ENCODE measurements at places on chromosomes 1 and 21. TPM values are rescaled to one million over a fixed set of nuclear protein-coding genes. Genes with fewer than 3 reads are reported as not detected.

GRCh38 chr21:44994695-44995342 is 55.0 kb downstream of the SLX9 start:
- H3K27me3 ChIP-seq = peaks cover 4% of the 10 kb centered on the region
- no peaks in the 10 kb centered on the region for H3K36me3 ChIP-seq
- peaks cover 1% of the 10 kb centered on the region for H3K4me1 ChIP-seq
- no peak overlapping the region for H3K4me3 ChIP-seq

MCL1 gene
- 204 TPM for total RNA-seq

ANP32E gene
- total RNA-seq = 52.1 TPM

DNA sequence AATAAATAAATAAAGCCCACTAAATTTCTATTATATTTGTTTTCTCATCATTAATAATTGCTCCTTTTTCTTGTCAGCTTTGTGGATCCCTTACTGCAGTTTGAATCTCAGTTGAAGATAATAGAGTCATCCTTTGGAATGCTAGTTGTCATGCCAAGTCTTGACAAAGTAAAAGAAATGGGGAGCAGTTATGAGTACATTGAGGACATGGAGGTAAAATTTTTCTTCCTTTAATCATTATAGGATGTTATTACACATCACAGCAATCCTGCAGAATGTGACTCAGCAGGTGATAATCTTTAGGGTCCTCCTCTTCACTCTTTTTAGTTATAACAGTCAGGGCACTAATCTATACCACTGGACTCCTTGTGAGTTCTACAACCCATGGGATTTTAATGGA is 24.1 kb downstream of the MROH9 start:
- no peaks in the 10 kb centered on the region for H3K4me1 ChIP-seq
- H3K36me3 ChIP-seq = no peaks in the 10 kb centered on the region
- no peak overlapping the region for H3K4me3 ChIP-seq
- H3K27ac ChIP-seq = no peak overlapping the region

DNA sequence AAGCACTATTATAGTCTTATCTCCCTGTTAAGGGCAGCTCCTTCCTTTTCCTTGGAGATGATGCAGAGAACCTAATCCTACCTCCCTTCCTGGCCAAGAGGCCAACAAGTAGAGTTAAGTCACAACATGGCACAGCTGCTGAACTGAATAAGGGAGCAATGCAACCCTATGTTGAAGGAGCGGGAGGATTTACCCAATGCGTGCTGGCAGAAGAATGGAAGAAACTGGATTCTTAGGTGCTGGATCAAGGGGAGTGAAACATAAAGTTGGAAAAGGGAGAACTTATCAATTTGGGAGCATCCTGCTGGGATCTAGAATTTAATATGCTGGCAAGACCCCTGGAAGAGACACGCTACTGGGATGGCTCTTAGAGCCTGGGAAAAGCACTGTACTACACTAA is 12.0 kb upstream of the HUNK start:
- H3K27ac ChIP-seq = no peak overlapping the region
- H3K36me3 ChIP-seq = no peaks in the 10 kb centered on the region
- DNase-seq = no peak
- H3K27me3 ChIP-seq = no peaks in the 10 kb centered on the region
- no peaks in the 10 kb centered on the region for H3K4me1 ChIP-seq

DNA sequence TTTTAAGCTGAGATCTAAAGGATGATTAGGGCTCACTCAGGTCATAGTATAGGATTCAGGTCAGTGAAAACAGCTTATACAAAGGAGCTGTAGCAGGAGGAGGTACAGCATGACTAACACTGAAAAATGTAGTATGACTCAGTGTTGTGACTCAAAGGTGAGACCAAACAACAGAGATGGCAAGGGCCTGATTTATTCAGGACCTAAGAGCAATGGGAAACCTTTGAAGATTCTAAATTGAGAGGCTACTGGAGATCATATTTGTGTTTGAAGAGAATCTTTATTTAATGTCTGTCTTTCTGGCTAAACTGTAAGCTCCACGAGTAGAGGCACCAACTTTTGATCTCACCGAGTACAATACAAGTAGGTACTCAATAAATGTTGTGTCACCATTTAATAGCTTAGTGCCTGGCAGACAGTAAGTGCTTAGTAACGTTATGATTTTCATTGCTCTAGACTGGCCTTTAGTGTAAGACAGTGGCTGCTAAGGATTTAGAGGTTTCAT is 43.5 kb downstream of the PRKAA2 start:
- H3K27me3 ChIP-seq = no peaks in the 10 kb centered on the region
- no peak overlapping the region for H3K4me3 ChIP-seq
- no peaks in the 10 kb centered on the region for H3K36me3 ChIP-seq
- no peak for DNase-seq

GRCh38 chr1:32172621-32173245 is 6.7 kb upstream of the TXLNA start:
- H3K4me1 ChIP-seq = no peaks in the 10 kb centered on the region
- H3K36me3 ChIP-seq = peaks cover 13% of the 10 kb centered on the region
- no peaks in the 10 kb centered on the region for H3K27me3 ChIP-seq
- H3K27ac ChIP-seq = no peak overlapping the region
- H3K4me3 ChIP-seq = no peak overlapping the region
- no peak for DNase-seq

GRCh38 chr1:161866241-161866640 is 100.1 kb downstream of the ATF6 start:
- no peak overlapping the region for H3K27ac ChIP-seq
- DNase-seq = no peak
- H3K4me1 ChIP-seq = peaks cover 5% of the 10 kb centered on the region
- no peak overlapping the region for H3K4me3 ChIP-seq
- no peaks in the 10 kb centered on the region for H3K27me3 ChIP-seq

DNA sequence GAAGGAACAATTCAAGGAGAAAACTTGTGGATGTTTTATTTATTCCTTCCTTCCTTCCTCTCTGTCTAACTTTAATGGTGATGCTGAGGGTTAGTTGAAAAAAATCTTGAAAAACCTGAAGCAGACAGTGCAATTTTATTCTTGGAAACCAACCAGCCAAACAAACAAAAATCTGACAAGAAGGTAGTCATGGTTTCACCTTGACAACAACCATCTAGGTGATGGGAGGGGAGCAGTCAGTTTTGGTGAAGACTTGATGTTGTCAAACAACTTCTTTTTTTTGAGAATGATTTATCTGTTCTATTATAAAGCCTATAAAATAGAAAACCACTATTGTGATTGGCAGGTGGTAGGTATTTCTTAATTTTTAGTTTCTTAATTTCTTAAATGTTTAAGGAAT is 92.4 kb upstream of the GPR88 start:
- no peak overlapping the region for H3K27ac ChIP-seq
- no peak for DNase-seq
- H3K27me3 ChIP-seq = no peaks in the 10 kb centered on the region
- peaks cover 6% of the 10 kb centered on the region for H3K4me1 ChIP-seq
- peaks cover 4% of the 10 kb centered on the region for H3K36me3 ChIP-seq
- H3K4me3 ChIP-seq = no peak overlapping the region

DNA sequence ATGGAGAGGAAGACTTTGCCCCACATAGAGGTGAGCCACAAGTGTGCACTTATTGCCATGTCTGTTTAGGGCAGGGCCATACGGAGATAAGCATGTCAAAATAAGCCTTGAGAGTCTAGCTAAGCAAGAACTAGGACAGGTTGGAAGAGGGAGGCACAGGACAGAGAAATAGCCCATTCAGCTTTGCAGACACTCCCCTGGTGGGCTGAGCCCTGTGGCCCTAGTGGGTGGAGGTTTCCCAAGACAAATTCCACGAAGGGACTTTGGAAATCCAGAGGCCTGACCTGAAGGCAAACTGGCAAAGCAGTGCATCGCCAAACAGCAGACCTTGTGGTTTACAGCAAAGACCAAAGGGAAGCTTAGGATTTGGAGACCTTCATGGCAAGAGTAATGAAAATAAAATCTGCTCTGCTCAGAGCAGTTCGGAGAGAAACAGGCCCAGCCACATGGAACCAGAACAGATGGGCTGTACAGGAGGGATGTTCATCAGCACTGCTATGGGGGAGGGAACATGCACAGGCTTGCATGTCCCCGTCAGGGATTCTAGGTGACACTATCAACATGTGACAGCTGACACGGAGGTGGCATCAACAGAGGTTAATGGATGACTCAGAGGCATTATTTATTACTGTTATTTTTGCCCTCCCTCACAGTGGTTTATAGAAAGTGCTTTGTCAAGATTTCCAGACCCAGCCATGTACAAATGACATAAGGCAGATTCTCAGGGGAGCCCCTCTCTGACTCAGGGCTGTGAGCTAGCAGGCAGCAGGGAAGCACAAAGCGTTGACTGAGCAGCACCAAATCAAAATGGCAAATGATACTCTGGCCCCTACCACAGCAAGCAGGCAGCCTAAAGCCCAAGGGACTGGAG is 90.1 kb upstream of the IRF2BP2 start:
- H3K27me3 ChIP-seq = peaks cover 9% of the 10 kb centered on the region
- no peak for DNase-seq
- H3K27ac ChIP-seq = peak overlapping the region; percentile 14
- H3K4me1 ChIP-seq = peaks cover 18% of the 10 kb centered on the region
- H3K4me3 ChIP-seq = no peak overlapping the region
- H3K36me3 ChIP-seq = no peaks in the 10 kb centered on the region

AGT gene
- total RNA-seq = 12.5 TPM

NR1I3 gene
- total RNA-seq = not detected

GRCh38 chr1:171344473-171344820 is 30.5 kb downstream of the FMO4 start:
- no peaks in the 10 kb centered on the region for H3K27me3 ChIP-seq
- no peaks in the 10 kb centered on the region for H3K36me3 ChIP-seq
- no peak for DNase-seq
- H3K4me1 ChIP-seq = peaks cover 12% of the 10 kb centered on the region
- no peak overlapping the region for H3K4me3 ChIP-seq

BRINP3 gene
- total RNA-seq = not detected

- DNase-seq = no peak
- H3K27me3 ChIP-seq = peaks cover 17% of the 10 kb centered on the region
- no peak overlapping the region for H3K27ac ChIP-seq
These were observed 58.5 kb downstream of the FOXO6 start for GRCh38 chr1:41419584-41420295.

FAM131C gene
- total RNA-seq = 1.2 TPM

RAP1GAP gene
- 16.1 TPM for total RNA-seq

RABGAP1L gene
- total RNA-seq = 51.4 TPM

GRCh38 chr1:179228783-179229213 is 679 bp downstream of the ABL2 start:
- peak overlapping the region; percentile 87 for H3K27ac ChIP-seq
- DNase-seq = peak; percentile 36
- peak overlapping the region; percentile 93 for H3K4me3 ChIP-seq

CFAP74 gene
- total RNA-seq = 0.93 TPM

DNA sequence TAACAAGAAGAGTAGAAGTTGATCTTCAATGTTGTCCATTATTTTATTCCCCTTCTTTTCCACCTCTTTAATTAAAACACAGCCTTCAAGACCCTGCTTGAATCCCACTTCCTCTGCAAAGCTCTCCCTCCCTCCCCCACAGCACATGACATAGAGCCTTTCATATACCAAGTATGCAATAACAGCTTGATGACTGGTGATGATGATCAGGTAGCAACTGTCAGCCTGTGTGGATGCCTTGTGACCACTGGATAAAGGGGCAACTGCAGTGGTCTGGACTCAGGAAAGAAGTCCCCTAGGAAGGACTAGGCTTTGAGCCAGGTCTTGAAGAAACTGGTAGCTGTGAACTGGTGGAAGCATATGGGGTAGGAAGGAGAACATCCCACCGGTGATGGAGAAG is 53.8 kb upstream of the PRDX6 start:
- no peaks in the 10 kb centered on the region for H3K27me3 ChIP-seq
- H3K27ac ChIP-seq = no peak overlapping the region
- no peaks in the 10 kb centered on the region for H3K36me3 ChIP-seq

DNA sequence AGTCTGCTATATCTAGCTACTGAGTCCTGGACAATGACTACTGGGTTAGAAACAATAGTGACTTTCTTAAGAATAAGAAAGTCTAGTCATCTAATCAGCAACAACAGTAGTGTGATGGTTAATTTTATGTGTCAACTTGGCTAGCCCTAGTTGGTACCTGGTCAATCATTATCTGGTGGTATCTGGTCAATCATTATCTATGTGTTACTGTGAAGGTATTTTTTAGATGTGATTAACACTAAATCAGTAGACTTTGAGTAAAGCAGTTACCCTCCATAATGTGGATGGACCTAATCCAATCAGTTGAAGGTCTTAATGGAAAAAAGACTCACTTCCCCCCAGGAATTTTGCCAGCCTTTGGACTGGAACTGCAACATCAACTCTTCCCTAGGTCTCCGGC is 312.6 kb downstream of the SIPA1L2 start:
- H3K4me1 ChIP-seq = peaks cover 17% of the 10 kb centered on the region
- H3K27ac ChIP-seq = no peak overlapping the region
- peaks cover 3% of the 10 kb centered on the region for H3K27me3 ChIP-seq
- H3K4me3 ChIP-seq = no peak overlapping the region

DNA sequence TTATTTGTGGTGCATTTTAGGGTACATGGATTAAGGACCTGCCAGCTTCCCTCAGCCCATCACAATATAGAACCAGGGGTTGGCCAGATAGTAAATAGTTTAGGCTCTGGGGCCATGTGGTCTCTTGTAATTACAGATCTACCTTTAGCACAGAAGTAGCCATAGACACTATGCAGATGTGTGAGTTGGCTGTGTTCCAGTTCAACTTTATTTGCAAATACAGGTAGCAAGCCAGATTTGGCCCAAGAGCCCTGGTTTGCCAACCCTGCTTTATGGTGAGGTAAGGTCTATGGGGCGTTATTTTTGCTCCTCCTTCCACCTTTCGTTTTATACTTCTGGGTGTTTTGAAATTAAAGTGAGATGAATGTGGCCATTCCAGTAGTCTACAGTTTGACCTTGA is 48.7 kb downstream of the MRPS6 start:
- H3K36me3 ChIP-seq = peaks cover 14% of the 10 kb centered on the region
- H3K4me1 ChIP-seq = peaks cover 11% of the 10 kb centered on the region
- H3K27me3 ChIP-seq = no peaks in the 10 kb centered on the region
- DNase-seq = no peak

GRCh38 chr1:1954831-1955441 is 35.9 kb upstream of the TMEM52 start:
- H3K4me1 ChIP-seq = no peaks in the 10 kb centered on the region
- peak overlapping the region; percentile 78 for H3K27ac ChIP-seq
- no peaks in the 10 kb centered on the region for H3K36me3 ChIP-seq
- peaks cover 16% of the 10 kb centered on the region for H3K27me3 ChIP-seq
- no peak overlapping the region for H3K4me3 ChIP-seq
- DNase-seq = no peak

GRCh38 chr21:45328198-45329091 is 40.8 kb upstream of the POFUT2 start:
- no peak overlapping the region for H3K4me3 ChIP-seq
- H3K36me3 ChIP-seq = no peaks in the 10 kb centered on the region
- H3K4me1 ChIP-seq = peaks cover 32% of the 10 kb centered on the region
- DNase-seq = no peak
- H3K27ac ChIP-seq = peak overlapping the region; percentile 97

GRCh38 chr1:87279966-87280535 is 48.6 kb upstream of the LMO4 start:
- H3K27me3 ChIP-seq = peaks cover 3% of the 10 kb centered on the region
- H3K36me3 ChIP-seq = no peaks in the 10 kb centered on the region
- no peak overlapping the region for H3K4me3 ChIP-seq
- no peak overlapping the region for H3K27ac ChIP-seq
- DNase-seq = no peak

VCAM1 gene
- total RNA-seq = 0.31 TPM

Data from progenitor cell of endocrine pancreas (in vitro differentiated cells).